ENCODE measurements at places on chromosomes 11 and 22.

DNA sequence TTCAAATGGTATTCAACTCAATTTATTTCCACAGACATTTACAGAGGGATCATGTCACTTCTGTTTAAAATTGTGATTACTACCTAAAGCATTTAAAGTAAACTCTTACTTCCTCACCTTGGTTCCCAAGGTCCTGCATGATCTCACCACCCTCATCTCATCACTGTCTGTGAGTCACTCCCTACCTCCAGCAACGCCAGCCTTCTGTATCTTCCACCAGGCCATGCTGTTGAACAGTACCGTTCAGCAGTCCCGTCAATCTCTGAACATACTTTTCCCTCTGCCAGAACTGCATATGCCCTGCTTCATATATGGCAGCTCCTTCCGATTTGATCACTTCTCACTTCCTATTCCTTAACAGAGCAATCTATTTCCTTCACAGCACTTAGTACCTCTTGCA lies 2.0 kb downstream of the FBXO3 start:
- no peak for DNase-seq

- no peak for DNase-seq
Observed at GRCh38 chr11:26830757-26831156, 108.9 kb upstream of the SLC5A12 start.

GRCh38 chr11:34905666-34906065 lies 10.5 kb downstream of the APIP start:
- no peak for DNase-seq

GRCh38 chr11:44979543-44980399 lies 29.1 kb upstream of the TP53I11 start:
- no peak for DNase-seq

DNA sequence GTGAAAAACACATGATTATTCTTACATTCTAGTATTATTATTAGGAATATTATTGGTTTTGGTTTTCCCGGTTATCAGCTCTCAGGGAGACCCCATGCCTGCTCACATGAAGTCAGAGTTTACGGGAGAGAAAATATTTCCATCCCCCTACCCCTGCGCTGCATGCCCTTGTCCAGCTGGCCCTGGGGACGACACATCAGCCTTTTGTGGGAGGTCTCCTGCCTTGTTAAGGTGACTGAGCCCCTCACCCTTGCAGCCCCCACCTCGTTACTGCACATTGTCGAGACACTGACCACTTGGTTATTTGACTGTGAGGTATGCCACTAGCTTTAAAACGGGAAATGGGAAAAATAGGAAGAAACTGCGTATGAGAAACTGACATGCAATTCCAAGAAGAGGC lies 63.0 kb downstream of the PARVG start:
- DNase-seq: no peak

GRCh38 chr11:18394928-18395734 lies 768 bp downstream of the LDHA start:
- peak; percentile 25 for DNase-seq

DNA sequence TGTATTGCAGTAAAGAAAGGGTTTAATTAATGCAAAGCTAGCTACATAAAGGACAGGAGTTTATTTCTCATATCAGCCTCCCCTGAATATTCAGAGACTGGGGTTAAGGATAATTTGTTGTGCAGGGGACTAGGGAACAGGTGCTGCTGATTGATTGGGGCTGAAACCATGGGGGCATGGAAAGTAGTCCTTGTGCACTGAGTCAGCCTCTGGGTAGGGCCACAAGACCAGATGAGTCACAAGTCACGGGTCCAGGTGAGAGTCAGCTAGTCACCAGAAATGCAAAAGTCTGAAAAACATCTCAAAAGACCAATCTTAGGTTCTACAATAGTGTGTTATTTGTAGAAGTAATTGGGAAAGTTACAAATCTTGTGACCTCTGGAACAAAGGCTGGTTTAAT lies 32.9 kb upstream of the SYT13 start:
- no peak for DNase-seq

DNA sequence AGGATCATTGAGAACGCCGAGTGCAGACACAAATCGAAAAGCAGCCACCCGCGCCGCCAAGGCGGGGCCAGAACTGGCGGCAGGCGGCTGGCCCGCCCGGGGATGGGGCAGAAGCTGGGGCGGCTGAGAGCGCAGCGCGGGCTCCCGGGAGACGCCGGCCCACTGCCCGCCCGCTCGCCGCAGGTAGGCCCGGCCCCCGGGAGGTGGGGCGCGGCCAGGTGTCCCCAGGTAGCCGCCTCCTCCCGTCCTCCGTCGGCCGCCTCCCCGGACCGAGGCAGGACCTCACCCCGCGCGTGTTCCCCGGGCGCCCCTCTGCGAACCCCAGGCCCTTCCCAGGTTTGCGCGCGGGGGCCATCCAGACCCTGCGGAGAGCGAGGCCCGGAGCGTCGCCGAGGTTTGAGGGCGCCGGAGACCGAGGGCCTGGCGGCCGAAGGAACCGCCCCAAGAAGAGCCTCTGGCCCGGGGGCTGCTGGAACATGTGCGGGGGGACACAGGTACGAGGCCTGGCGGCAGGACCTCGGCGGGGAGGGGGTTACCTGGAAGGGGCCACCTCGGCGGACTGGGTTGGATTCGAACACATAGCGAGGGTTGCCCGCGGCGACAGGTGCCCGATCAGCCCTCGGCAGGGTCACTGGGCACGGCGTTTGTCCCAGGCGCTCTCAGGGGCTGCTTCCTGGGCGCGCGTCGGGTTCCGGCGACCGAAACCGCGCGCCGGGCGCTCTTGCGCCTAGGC lies at the start of gene PRRG4:
PRRG4 (plus strand) TSS at position 248 of the 733 bp plus-strand sequence. CDS start 603 bp downstream, outside the sequence.
- peak; percentile 48 for DNase-seq

GRCh38 chr11:84117394-84117793 lies 831.2 kb upstream of the CCDC90B start:
- DNase-seq: no peak

DNA sequence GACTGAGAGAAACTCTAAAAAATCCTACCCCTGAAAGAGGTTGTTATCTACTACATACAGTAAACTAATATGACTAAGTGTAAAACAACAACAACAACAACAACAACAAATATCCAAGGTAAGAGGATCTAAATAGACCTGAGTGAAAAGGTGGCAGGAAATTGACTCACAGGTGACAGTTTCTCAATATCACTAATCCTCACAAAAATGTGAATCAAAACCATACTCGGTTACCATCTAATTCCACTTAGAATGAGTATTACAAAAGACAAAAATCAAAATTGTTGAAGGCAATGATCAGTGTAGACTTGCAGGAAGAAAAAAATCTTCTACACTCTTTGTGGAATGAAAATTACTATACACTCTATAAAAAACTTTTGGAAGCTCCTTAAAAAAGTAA lies 17.5 kb downstream of the RGL4 start:
- no peak for DNase-seq

GRCh38 chr22:19638282-19639015 lies 75.9 kb upstream of the SEPTIN5 start:
- no peak for DNase-seq

DNA sequence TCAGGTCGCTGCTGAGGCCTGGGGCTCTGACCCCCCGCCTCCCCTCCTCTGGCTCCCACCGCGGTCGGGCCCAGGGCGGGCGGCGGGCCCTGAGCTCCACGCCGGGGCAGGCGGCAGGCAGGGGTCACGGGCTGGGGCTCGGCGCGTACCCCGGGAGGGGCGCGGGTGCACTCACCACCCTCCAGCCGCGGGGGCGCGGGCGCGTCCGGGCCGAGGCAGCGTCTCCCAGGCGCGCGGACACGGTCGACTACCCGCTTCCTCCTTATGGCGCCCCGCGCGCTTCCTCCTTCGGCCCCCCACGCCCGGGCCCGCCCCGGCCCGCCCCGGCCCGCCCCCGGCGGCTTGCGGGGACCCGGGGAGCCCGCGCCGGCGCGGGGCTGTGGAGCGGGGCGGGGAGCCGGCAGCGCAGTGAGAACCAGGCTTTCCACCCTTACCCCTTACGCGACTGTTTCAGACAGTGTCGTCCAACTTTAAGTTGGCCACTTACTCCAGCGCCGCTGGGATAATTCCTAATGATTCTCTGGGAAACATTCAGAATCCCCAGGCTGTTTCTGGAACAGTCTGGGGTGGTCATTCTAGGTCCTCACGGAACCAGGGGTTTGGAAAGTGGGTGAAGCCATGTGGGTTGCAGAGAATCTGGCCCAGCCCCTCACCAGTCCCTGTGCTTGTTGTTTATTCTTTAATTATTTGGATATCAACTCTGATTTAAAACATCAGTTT lies at the start of gene BID:
BID (minus strand) TSS at position 264 of the 720 bp plus-strand sequence. CDS start 24,353 bp downstream, outside the sequence.
- peak; percentile 66 for DNase-seq

- no peak for DNase-seq
Observed at GRCh38 chr11:125378571-125378970, 117.5 kb downstream of the FEZ1 start.

GRCh38 chr11:43969543-43969942 lies 27.1 kb downstream of the C11orf96 start:
- peak; percentile 41 for DNase-seq

- no peak for DNase-seq
Observed at GRCh38 chr11:23310276-23310675, 450.0 kb upstream of the CCDC179 start.

DNA sequence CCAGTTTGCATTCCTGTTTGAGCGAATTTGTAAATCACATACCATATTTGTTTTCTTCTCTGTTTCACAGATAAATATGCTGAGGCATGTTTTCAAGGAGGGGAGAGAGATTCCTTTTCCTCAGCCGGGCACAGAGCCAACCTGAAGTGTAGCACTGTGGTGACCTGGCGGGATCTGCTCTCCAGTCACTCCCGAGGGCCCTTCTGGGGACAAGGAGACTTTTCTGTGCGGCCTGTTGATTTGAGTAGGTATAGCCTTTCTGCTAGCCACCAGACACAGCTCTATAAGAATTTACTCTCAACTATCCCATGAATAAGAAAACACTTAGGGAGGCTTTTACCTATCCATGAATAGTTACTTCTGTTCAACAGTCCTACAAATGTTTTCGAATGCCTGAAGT lies 63.5 kb upstream of the FDX1 start:
- DNase-seq: no peak

DNA sequence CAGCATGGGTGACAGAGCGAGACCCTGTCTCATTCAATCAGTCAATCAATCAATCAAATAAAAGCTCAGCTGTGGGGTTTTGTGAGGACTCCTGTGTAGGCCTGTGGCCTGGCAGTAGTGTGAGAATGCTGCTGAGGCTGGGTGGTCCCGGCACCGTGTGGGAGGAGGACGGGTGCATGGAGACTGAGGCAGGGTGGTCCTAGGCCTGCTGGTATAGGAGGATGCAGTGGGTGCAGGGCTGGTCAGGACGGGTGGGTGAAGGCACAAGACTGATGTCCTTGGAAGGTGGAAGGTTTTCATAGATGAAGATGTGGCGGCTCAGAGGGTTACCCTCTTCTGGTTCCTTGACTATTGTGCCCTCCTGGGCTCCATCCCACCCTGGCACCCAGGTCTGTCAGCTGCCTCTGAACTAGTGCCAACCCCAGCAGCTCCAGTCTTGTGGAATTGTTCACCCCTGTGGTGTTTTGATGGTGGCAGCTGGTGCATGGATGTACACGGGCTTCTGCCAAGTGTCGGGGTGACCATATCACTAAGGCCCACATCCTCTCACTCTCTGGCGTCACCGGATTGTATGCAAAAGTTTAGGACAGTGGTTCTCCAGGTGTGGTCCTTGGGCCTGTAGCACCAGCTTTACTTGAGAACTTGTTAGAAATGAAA lies 23.7 kb downstream of the TANGO2 start:
- no peak for DNase-seq

DNA sequence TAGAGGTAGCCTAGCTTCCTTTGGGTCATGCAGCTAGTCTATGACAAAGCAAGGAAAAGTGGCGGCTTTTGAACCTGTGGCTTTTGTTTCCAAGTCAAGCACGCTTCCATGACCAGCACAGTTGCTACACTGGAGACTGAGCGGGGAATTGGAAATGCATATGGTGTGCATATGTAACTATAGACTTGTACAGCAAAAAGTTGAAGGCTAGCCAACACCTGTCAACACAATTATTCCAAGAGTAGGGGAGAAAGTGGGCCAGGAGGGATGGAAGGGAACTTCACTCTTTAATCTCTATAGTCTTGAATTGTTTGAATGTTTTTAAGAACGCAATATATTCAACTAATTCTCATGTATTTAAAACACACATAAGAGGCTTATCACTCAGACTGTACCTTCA lies 218.5 kb upstream of the CADM1 start:
- DNase-seq: no peak

GRCh38 chr11:128949791-128950454 lies 7.3 kb upstream of the TP53AIP1 start:
- DNase-seq: no peak

- DNase-seq: no peak
Observed at GRCh38 chr11:41334007-41334933, 125.2 kb downstream of the LRRC4C start.

DNA sequence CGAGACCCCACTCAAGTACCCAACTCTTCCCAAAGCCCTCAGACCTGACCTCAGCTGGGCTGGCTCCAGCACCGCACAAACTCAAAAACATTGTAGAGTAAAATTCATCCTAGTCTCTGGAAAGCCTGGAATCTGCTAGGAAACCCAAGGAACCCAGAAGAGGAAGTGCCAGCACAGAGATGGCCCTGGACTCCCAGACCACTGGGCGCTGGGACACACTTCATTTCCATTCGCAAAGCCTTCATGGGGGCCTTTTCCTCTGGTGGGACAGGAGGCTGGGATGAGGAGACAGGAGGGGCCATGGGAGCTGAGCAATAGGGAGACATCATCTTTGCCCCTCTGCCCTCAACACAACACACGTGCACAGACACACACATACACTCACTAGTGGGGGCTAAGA lies 30.8 kb downstream of the ARRB1 start:
- DNase-seq: no peak

DNA sequence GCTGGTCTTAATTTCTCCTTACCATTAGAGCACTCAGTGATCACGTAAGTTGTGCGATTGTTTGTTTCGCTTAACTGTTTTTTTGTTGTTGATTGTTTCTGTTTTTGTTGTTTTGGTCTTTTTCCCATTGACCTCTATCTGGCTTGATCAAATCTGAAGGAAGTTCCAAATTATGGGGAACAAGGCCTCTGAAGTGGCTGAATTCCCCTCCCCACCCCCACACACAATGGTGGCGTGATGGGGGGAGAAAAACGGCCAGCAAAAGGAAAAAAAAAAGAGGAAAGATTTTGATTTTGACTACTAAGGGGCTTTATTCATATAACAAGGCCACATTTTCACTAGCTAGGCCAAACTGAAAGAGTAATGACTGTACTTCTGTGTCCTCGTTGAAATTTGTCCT lies 53.6 kb downstream of the OSBPL5 start:
- DNase-seq: no peak

DNA sequence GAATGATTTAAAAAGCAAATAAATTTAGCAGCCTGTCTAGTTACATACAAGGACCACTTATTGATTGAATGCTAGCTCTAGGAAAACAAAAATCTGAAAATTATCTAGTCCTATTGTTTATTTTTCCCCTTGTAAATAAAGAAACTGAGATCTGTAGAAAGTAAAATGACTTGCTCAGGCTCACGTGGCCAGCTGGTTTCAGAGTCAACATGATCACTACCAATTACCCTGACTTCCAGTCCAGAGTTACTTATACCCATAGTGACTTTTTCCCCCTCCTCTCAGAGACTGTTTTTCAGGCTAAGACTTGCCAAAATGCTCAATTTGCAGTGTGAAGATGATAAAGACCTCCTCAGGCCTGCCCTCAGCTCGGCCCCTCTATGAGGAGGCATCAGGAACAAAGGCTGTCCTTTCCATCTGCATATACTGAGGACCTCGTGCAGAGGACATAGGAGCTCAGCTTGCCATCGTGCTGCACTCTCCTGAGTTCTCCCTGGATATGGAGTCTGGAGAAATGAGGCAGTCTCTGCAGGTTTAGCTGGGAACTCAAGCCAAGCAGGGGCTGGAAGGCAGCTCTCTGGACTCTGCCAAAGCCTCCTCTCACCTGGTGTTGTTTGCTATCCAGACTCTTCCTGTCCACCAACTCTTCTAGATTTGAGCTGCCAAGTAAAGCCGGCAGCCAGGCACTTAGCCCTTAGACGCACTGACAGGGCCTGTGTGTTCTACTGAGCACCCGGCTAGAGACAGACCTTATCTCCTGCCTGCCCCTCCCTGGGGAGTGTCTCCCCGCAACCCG lies 883.3 kb downstream of the NTM start:
- DNase-seq: no peak
